DMS53 (cell line): ENCODE measurements at places on chromosomes 16 and 17.
A peak's percentile ranks its signal among the peaks of the same experiment; 100 is the strongest.

DNA sequence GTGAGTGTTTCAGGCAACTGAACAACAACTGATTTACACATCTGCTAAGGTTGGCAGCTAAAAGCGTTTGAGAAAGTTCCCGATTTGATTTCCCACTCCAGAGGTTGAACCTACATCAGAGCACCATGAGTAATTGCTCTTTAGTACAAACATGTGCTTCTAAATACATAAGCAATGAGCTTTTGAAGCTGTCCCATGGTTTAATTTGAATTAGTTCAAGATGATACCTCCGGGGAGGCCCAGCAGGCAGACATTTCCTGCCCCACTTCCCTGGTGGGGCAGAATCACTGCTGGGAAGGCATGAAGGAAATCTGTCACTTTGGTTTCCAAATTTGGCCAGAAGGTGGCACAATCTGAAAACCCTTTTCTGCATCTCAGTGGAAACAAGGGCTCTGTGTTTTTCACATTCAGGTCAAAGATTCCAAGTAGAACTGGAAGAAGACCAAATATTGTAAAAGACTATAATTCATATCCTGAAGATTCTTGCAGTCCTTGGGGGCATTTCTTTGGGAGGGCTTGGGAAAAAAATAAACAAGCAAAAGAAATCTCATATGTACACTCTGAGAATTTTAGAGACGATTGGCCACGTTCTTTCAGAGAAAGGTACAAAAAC lies 176.2 kb upstream of the FAM20A start:
- DNase-seq, result peak; percentile 82

GRCh38 chr16:75254359-75254837 lies 3.0 kb upstream of the BCAR1 start:
- peak; percentile 23 for DNase-seq

GRCh38 chr16:643050-643368 lies 1.4 kb downstream of the MCRIP2 start:
- no peak for DNase-seq

GRCh38 chr16:75208242-75208825 lies 1.4 kb upstream of the CTRB2 start:
- DNase-seq, result no peak

- DNase-seq, result no peak
These were observed 25.1 kb upstream of the CDH15 start for GRCh38 chr16:89146211-89147005.

DNA sequence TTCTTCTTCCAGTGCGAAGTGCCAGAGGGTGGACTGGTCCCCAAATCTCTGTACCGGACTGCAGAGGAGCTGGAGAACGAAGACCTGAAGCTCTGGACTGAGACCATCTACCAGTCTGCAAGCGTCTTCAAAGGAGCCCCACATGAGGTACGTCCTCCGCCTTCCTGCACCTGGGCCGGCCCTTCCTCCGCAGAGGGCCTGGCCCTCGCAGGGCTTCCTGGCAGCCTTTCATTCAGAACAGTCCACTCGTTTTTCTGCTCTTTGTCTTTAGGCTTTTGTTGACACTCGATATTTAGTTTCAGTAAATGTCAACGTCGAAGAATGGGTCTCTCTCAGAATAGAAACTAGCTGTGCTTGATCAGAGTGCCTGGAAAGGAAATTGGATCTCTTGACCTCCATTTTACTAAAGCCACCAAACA lies 68.6 kb downstream of the SEC14L1 start:
- peak; percentile 65 for DNase-seq

DNA sequence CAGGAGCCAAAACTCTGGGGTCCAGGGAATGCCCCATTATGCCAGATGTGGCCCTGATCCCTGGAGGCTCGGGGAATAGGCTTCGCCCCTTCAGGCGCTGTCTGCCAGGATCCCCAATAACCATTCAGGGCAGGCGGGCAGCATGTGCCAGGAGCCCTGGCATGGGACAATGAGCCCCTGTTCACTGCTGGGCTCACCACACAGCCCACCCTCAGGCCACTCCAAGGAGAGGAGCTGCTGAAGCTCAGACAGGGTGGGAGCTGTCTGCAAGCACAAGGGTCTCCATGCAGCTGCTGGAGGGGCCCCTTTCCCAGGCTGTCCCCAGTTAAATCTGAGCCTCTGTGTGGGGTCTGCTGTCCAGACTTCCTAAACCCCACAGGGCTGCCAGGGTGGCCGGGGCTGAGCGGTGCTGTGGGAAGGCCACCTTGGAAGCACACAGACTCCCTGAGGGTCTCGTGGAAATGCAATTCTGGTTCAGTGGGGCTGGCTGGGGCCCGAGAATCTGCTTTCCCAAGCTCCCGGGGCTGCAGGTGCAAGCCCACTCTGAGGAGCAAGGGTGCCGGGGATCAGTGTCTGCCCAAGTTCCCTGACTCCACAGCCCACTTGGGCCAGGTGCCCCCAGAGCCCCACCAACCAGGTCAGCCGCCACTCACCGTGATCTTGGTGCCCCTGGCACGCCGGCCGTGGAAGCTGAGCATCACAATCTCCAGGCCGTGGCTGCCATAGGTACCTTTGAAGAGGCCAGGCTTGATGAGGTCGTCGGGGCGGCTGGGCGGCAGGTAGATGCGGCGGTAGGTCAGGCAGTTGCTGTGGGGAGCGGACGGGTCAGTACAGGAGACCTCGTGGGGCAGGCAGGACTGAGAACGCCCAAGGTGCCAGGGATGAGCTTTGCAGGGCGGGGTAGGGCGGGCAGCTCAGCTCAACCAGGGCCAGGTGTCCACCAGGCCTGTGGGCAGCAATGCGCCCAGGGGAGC lies 17.7 kb upstream of the C16orf95 start:
- DNase-seq, result no peak

- peak; percentile 10 for DNase-seq
These were observed 6.8 kb upstream of the ITGAD start for GRCh38 chr16:31386157-31386984.

GRCh38 chr17:79159926-79160325 lies 85.3 kb downstream of the ENGASE start:
- DNase-seq, result no peak

DNA sequence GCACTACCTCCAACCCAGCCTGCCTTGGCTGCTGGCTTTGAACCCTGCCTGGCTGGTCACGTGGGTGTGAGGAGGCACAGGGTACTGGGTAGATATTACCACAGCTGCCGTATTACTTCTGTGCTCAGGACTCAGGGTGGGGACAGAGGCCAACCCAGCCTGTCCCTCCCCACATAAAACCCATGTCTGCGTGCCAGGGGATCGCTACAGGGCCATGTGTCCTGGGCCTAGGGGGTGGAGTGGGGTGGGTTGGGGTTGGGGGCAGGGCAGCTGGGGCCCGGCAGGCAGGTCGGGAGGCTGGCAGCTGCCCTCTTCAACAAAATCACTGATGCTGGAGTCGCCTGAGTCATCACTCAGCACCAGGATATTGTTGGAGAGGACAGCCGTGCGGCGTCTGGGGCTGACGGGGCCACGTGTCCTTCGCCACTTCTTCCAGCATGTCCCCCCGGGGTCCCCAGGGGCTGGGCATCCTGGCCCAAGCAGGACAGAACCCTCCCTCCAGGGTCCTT lies 39.7 kb upstream of the PVALEF start:
- peak; percentile 91 for DNase-seq

DNA sequence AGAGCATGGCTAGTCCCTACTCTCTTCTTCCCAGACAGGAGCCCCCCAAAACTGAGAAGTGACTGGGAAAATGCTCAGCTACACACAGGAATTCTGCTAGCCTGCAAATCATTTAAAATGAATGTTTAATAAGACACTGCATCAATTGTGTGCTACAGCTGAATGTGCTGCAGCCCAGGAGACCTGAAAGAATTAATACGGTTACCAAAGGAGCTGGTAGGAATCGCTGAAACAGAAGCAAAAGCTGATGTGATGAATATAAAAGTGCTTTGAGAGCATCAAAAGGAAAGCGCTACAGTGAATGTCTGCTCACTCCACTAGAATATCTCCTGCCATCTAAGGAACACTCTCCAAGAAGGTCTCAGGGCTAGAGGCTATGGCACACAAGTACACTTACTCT lies 3.7 kb downstream of the GRIN2A start:
- DNase-seq, result no peak

- peak; percentile 66 for DNase-seq
These were observed 8.9 kb upstream of the NAGPA start for GRCh38 chr16:5042574-5043171.

DNA sequence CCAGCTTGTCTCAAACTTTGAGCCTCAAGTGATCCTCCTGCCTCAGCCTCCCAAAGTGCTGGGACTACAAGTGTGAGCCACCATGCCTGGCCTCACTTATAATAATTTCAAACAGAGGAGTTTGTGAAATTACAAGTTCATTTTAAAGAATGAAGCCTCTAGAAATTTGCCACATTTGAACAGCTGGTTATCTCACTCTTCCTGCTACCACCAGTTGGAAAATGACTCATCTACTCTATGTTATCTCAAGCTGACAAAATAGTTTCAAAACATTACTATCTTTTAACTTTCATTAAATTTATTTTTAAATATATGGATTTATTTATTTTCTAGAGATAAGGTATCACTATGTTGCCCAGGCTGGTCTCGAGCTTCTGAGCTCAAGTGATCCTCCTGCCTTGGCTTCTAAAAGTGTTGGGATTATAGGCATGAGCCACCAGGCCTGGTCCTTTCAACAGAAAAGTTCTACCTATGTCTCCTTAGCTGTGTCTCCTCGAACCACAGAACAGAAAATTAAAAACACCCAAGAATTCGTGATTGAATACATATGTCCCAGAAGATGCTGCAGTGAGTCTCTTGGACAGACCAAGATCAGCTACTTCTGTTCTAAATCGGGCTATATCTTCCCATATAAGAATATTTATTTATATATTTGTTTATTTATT lies 47.6 kb downstream of the MYH13 start:
- DNase-seq, result no peak

DNA sequence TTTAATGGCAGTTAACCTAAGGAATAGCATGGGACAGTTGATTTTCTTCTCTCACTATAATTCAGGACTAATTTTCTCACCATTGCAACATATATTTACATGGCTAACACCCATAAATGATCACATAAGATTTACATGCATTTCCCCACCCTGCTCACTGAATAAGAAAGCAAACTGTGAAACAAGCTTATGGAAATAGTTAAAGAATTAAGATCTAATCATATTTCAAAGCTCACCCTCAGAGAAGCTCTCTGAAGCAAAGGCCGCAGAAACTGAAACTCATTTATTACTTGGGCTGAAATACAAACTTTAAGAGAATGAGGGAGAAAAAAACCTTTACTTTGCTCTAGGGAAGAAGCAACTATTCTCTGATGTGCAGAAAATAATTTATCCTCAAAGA lies 218.7 kb upstream of the AXIN2 start:
- no peak for DNase-seq

- no peak for DNase-seq
These were observed 20.0 kb upstream of the WFIKKN2 start for GRCh38 chr17:50815400-50815799.

GRCh38 chr17:13704333-13704732 lies 102.6 kb upstream of the HS3ST3A1 start:
- DNase-seq, result no peak

DNA sequence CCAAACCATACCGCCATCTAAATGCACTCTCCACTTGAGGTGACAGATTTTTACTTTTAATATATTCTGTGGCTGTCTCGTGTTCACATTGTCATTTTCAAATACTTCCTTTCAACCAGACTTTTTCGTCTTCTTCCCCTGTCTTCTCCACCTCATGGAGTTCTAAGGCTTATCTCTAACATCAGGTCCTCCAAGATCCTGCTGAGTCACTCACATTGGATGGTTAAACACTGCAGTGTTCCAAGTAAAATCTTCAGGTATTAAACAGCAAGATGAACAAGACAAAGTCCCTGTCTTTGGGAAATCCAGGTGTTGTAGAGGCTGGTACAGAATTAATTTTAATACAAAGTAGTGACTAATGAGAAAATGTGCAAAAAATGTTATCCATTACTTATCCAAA lies 330.2 kb upstream of the KIF2B start:
- DNase-seq, result no peak

GRCh38 chr17:83131401-83132011 lies 52.1 kb downstream of the METRNL start:
- DNase-seq, result no peak

DNA sequence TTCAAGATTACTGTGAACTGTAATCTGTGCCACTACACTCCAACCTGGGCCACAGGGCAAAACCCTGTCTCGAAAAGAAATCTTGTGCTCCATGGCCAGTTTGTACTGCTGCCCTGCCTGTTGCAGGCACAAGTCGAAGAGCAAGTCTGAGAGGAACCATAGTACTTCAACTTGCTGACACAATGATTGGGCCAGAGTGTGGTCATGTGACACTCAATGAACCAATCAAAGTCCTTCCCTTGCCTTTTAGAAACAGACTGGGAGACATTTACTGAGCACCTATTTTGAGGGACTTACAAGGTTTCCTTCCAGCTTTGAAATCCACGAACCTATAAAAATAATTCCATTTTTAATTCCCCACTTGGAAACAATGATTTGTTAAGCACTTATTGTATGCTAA lies 39.8 kb upstream of the TMC5 start:
- DNase-seq, result no peak

GRCh38 chr16:53078765-53079485 lies 24.1 kb downstream of the CHD9 start:
- no peak for DNase-seq

GRCh38 chr17:19248928-19249574 lies 11.9 kb downstream of the EPN2 start:
- no peak for DNase-seq

DNA sequence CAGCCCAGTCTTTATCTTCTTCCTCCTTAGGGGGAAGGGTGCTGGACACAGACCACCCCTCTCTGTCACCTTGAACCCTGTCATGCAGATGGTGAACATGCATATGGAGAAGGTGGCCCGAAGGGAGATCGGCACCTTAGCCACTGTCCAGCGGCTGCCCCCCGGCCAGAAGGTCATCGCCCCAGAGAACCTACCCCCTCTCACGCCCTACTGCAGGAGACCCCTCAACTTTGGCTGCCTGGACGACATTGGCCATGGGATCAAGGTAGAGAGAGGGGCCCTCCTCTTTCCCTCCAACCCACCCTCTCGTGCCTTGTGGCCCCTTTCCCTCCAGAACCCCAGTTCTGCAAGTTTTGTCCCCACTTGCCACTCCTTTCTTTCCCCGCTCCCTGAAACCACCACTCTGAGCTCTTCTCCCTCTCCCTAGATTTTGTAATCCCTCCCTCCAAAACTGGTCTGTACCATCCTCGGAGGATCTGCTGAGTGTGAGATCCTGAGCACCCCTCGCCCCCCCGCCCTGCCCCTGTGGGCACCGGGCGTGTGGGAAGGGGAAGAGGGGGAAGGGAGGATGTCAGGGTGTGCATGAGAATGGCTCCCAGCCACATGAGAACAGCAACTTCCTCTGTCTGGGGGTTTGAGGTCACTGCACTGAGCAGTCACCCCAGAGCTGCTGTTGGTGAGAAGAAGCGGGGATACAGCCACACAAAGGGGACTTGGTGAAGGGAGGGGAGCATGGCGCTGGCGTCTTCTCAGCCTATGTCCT lies 7.3 kb downstream of the ABI3 start:
- no peak for DNase-seq

- DNase-seq, result peak; percentile 91
These were observed 1.5 kb downstream of the GRB7 start for GRCh38 chr17:39738983-39739884.

DNA sequence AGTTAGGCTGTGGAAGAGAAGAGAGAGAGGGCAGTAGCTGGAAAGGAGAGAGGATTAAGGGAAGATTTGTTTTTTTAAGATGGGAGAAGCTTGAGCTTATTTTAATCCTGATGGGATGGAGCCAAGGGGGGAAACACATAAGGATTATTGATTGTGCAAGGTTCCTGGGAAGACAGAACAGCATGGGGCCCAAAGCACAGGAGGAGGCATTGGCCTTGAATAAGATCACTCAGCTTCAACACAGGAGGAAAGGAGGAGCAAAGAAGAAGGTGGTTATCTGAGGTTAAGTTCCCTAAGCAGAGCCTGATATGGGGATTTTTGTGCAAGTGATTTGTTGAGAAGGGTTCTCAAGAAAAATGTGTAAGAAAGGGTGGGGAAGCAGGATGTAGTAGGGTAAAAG lies 169.8 kb downstream of the ABCC12 start:
- no peak for DNase-seq
